C1 segment of cervical spinal cord (tissue), 14 donors: ENCODE measurements at places on chromosomes 1 and 21.

GRCh38 chr1:164240081-164240480 lies 318.9 kb upstream of the PBX1 start:
- no peak for DNase-seq

DNA sequence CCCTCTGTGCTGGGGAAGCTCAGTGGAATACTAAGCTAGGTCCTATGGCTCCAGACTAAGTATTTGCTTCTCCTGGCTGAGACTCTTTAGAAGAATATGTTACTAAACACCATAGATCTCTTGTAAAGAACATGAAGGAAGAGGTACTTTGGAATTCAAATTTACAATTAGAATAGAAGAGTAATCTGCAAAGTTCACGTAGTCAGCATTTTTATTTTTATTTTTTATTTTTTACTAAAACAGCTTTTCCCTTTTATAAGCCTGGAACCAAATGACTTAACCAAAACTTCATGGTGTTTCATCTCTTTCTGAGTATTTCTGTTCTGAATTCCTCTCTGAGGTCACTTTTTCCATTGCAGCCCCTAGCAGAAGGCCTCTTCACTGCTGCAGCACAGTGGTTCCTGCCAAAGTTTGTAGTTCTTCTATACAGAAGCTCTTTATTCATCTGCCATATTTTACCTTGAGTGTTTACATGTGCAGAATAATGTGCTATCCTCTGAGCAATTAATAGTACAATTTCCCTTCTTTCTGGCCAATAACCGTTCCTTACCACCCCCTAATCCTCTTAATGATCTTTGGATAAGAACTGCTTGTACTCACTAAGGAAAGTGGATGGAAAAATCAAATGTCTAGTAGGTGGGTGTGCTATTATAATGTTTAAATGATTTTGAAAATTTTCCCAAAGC lies 27.2 kb downstream of the TSEN15 start:
- no peak for DNase-seq

- DNase-seq: no peak
Measured at GRCh38 chr21:36384885-36385232, 333 bp upstream of the CHAF1B start.

DNA sequence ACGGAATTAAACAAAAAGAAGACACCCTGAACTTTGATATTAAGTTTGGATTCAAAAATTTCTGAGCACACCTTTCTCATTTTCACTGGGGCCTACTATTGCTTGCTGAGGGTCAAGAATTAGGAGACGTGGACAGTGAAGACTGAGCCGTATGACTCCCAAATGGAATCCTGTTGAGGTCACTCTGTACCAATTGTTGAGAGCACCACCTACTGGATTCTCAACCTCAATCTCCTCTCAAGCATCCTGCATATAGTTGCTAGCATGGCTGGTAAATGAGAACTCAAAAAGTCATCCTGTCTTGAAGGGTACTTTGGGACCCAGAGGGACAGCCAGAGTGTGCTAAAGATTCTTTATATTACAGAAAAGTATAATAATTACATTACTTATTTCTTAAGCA lies 20.2 kb upstream of the MTR start:
- DNase-seq: no peak

GRCh38 chr1:11979028-11979850 lies 1.0 kb upstream of the MFN2 start:
- DNase-seq: no peak

- no peak for DNase-seq
Measured at GRCh38 chr1:67460676-67461500, 30.7 kb upstream of the SERBP1 start.

DNA sequence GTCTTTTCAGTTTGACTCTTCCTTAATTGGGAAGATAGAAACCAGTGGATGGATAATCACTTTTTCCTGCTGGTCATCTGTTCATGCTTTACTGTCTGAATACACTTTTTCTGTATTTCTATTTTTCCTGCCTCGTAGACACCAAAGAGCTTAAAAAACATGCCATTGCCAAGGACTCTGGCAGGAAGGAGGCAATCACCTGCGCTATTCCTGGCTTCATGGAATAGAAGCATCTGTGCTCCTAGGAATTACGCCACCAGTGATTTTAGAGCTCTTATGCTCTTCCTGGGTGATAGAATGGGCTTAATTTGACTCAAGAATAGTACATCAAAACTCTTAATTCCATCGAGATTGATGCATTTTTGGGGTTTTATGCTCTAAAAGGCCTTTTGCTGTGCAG lies 15.7 kb downstream of the OR2B11 start:
- DNase-seq: no peak

DNA sequence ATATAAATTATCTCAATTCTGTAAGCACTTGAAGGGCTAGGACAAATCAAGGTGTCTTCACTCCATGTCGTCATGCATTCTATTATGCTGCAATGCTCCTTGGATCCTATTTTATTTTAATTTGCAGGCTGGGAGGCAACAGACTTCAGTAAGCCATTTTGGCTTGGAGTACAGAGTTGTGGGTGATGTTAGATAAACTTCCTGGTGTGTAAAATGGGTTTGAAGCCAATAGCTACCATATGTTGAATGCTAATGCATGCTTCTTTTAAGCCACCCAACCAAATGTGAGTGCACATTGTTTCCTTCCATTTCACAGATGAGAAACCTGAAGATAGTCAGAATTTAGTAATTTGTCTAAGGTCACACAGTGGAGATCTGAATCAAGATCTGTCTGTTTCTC lies 482.8 kb downstream of the DISC1 start:
- DNase-seq: no peak

GRCh38 chr1:118200836-118201235 lies 15.8 kb upstream of the SPAG17 start:
- DNase-seq: no peak

DNA sequence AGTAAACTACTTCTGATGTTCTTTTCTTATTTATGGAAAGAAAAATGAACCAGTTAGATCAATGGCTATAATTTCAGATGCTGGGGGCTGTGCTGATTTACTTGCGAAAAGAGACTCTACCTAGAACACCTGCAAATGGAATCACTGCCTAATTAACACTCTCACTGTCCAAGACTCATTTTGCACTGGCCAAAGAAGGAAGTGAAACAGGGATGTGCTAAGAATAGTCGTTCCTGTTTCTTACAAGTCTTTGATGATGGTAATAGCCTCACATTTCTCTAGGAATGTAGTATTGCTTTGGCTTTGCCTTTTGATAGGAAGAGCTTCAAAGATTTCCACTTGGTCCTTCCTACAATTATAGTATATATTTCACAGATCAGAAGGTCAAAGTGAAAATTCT lies 12.7 kb upstream of the TSNAX start:
- DNase-seq: no peak

GRCh38 chr21:42739061-42739931 lies 85.9 kb downstream of the PDE9A start:
- no peak for DNase-seq

- DNase-seq: no peak
Measured at GRCh38 chr1:231558708-231559185, 30.3 kb downstream of the TSNAX start.

GRCh38 chr1:154756793-154757548 lies 113.1 kb downstream of the KCNN3 start:
- no peak for DNase-seq

GRCh38 chr1:200128944-200129879 lies 101.7 kb downstream of the NR5A2 start:
- DNase-seq: no peak

- no peak for DNase-seq
Measured at GRCh38 chr1:88802404-88802803, 89.0 kb downstream of the GTF2B start.
